ENCODE measurements at places on chromosomes 1 and 21.

DNA sequence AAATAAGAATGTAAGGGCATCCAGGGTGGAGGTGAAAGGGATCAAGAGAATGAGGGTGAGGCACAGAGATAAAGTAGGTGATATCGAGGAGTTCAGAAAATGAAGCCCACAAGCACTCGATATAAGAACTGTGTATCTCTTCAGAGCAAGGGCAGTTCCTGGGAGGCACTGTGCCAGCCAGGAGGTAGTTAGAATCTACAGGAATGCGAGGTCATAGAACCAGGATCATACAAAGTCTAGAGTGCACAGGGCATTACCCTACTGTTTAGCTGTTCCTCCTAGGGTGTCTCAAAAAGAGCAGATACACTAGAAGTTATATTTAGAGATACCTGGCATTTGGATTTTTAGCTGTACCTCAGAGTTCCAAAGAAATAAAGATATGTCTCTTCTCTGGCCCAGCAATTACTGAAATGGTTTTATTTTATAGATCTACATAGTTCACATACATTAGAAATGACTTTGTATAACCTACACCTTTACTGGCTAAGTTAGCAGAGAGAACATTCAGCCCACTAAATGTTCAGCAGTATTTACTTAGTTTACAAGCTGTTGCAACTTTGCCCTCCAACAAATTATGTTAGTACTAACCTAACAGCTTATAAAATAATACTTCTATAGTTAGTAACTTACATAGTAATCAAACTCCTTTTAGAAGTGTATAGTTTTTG, 1.6 kb downstream of the OVAAL start:
- DNase-seq = no peak

DNA sequence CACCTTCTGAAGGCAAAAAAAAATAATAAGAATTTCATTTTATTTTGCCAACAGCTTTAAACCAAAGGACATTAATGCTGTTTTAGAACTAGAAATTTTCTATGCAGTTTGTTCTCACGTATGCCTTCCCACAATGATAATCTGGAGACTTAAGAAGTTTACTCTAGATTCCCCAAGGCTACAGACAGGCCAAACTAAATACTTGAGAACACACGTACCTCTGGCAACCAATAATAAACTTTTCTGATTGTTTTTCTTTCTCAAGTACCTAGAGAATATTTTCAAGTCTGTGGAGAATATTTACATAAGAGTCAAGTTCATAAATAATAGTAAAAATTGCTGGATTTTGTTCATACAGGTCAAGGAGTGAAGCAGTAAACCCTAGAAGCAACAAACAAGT, 15.9 kb downstream of the CLDN8 start:
- DNase-seq = no peak

- no peak for DNase-seq
Observed at GRCh38 chr1:172471666-172472065, 27.8 kb upstream of the PIGC start.

- no peak for DNase-seq
Observed at GRCh38 chr1:193014400-193014799, 44.8 kb downstream of the UCHL5 start.

- DNase-seq = no peak
Observed at GRCh38 chr1:209095627-209096595, 487.6 kb upstream of the CAMK1G start.

DNA sequence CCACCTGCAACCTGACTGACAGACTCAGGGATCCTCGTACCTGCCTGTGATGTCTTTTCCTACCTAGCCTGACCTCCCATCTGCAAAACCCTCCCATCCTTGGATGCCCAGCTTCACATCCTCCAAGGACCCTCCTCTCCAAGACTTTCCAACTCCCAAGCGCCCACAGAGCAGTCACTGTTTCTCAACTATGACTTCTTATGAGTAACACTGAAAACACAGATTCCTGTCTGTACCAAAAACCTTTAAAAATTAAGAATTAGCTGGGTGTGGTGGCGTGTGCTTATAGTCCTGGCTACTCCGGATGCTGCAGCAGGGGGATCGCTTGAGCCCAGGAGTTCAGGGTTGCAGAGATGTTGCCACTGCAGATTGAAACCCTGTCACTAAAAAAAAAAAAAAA, 181.9 kb downstream of the PSMG1 start:
- no peak for DNase-seq

- DNase-seq = no peak
Observed at GRCh38 chr1:214214851-214215250, 66.1 kb upstream of the SMYD2 start.
